Kidney tubule cell (primary cell): ENCODE measurements at places on chromosomes 12 and 14.

DNA sequence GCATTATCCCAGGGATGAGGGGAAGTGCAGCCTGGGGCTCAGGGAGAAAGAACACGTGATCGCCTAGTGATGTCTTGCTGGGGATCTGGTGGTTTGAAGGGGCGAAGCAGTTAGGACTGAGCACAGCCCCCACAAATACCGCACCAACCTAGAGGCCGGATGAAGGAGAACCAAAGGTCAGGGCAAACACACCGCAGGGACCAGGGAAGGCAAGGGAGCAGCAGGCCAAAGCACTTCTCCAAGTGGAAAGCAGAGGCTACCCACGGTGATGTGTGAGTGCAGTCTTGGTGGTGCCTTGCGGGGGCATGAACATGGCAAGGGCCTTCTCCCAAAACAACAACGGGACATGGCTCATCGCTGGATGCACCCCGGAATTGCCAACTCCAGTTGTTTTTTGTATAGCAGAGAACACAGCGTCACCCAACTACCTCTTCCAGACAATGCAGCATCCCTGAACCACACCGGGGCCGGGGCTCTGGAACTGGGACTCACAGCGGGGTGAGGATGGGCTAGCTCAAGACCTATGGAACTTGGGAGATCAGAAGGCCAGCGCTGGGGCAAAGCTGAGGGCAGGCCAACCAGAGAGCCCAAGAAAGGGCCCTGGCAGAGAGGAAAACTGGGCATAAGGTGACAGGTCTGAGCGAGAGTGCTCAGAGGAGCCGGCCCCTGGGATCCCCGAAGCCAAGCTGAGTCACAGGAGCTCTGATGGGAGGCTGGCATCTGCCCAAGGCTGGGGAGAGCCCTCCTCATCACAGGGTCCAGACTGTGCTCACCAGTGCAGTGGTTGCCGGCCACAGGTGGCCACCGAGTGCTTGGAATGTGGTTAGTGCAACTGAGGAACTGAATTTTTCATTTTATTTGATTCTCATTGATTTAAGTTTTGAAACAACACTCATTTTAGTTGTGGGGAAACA is 11.1 kb downstream of the GALNT16 start:
- peak; percentile 47 for DNase-seq

GRCh38 chr12:68622250-68622649 is 11.6 kb downstream of the RAP1B start:
- no peak for DNase-seq

DNA sequence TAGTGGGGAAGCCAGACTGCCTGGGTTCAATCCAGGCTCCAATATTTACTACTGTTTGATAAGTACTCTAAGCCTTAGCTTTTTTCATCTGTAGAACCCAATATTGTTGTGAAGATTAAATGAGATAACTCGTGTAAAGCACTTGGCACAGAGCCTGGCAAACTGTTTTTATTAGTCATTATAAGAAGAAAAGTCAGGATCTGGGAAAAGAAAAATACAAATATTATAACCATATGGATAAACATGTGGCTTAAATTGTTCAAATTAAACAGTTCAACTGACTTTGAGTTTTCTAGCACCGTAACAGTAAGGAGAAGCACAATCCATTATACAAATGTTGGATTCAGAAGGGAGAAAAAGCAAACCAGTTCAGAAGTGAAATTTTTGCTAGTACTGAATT is 22.0 kb upstream of the CDK17 start:
- no peak for DNase-seq

- DNase-seq = peak; percentile 93
Observed at GRCh38 chr14:59278111-59278510, 89.6 kb downstream of the DAAM1 start.

DNA sequence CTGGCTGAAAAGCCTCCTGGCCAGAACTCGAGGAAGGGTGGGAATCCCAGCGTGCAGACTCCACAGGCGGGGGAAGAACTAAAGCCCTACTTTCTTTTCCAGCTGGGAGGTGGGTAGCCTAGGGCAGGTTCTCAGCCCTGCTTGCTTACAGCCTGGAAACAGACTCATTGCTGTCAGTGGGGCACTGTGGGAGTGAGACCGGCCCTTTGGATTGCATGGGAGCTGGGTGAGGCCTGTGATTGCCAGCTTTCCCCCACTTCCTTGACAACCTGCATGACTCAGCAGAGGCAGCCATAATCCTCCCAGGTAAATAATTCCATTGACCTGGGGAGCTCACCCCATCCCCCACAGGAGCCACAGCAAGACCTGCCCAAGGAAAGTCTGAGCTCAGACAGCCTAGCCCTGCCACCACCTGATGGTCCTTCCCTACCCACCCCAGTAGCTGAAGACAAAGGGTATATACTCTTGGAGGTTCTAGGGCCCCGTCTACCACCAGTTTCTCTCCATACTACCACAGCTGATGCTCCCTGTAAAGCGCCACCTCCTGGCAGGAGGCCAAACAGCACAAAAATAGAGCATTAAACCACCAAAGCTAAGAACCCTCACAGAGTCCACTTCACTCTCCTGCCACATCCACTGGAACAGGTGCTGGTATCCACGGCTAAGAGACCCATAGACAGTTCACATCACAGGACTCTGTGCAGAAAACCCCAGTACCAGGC is 294.1 kb downstream of the SEC23A start:
- DNase-seq = peak; percentile 64

DNA sequence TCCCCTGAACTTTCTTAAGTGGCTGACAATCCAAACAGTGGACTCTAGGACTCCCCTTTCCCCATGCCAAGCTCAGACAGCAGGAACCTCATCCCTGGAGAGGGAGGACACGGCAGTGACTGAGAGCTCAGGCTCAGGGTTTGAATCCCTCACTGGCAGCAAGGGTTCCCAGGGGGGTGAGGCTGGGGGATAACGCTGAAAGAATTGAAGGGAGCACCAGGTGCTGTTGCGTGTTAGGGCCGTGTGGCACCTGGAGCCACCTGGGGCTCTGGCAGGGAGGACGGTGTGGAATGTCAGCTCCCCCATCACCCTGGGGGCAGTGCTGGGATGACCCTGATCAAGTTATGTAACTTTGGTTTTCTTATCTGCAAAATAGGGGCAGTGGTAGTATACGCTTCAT is 40.1 kb downstream of the ANO2 start:
- DNase-seq = no peak

GRCh38 chr12:31531893-31532292 is 59.0 kb downstream of the DENND5B start:
- no peak for DNase-seq

DNA sequence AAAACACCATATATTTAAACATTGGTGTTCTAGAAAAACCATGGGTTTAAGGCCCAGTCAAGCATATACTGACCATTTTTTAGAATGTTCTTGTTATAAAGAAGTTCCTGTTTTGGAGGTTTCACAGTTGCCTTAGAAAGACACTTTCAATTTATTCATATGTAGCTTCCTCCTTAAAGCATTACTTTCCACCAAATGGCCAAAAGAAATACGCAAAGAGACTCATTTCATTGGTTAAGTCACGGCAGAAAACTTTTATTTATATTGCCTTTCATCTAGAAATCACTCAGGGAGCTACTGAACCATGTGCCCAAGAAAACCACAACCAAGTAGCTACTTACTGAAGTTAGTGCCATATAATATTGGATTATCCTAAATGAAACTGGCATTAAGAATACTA is 40.0 kb downstream of the MYBPC1 start:
- DNase-seq = no peak

GRCh38 chr12:80490329-80490728 is 46.3 kb downstream of the PTPRQ start:
- DNase-seq = peak; percentile 25

DNA sequence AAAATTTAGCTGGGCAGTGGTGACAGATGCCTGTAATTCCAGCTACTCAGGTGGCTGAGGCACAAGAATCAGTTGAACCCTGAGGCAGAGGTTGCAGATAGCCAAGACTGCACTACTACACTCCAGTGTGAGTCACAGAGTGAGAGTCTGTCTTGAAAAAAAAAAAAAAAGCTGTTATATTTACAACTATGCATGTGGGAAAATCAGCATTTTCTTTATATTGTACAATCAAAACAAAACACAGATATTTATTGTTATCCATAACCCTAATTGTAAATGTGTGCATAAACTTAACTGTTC is 12.5 kb downstream of the C1R start:
- DNase-seq = peak; percentile 49

DNA sequence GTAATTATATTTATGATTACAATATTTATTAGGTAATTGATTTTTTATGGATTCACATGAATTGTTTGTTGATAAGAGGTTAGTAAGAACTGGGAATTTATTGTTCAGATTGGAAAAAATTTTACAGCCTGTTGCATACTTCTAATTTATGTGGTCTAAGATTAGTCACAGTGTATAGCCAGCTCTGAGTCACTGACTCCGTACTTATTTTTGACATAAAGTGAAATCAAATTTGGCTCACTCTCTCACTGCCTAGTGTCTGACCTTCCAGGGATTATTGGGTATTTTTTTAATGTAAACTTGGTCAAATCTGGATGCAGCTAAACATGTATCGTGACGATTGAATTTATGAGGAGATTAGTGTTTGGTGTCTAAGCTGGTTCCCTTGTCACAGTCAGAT is 109.3 kb downstream of the PTPRQ start:
- peak; percentile 65 for DNase-seq

DNA sequence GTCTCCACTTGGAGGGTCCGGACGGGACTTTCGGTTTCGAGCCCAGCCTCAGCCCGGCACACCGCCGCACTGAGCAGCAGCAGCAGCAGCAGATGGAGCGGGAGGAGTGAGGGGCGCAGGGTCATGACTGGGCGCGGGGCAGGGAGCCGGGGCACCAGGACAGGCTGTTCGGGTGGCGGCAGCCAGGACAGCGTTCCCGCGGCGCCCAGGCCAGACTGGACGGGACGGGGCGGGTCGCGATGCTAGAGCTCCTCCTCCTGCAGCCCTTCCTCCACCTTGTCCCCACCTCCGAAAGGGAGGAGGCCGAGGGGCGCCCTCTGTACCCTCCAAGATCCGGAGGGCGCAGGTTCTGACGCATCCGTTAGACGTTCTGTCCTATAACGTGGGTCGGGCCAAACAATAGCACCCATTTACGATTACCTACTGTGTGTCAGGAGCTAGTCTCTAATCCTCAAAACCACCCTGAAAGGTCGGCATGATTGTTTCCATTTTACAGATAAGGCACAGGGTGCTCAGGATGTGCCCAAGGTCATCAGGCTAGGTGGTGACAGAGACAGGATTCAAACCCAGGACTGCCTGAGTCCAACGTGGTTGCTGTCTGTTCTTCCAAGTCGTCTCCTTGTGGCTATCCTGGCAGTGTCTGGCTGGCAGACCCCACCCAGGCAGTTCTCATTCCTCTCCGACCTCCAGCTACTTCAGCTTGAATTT is at the start of gene FKBP11:
FKBP11 (minus strand) TSS at position 189 of the 708 bp plus-strand sequence; CDS start at position 125, 64 bp downstream.
- peak; percentile 30 for DNase-seq

DNA sequence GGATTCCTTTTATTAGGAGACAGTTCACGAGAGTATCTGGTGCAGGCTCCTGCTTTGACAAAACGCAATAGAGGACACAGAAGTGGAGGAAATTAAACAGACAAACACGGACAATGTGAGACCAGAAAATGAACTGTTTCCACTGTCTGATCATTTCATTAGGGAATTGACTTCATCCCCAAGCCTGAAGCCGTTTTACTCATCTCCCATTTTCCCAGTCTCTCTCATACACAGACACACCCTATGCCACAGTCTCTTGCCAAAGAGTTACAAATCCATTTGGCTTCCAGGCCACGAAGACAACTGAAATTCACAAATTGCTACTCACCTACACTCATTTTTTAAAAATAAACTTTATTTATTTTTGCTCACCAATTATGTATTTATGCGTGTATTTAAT is 1087.8 kb upstream of the TMEM132C start:
- no peak for DNase-seq

DNA sequence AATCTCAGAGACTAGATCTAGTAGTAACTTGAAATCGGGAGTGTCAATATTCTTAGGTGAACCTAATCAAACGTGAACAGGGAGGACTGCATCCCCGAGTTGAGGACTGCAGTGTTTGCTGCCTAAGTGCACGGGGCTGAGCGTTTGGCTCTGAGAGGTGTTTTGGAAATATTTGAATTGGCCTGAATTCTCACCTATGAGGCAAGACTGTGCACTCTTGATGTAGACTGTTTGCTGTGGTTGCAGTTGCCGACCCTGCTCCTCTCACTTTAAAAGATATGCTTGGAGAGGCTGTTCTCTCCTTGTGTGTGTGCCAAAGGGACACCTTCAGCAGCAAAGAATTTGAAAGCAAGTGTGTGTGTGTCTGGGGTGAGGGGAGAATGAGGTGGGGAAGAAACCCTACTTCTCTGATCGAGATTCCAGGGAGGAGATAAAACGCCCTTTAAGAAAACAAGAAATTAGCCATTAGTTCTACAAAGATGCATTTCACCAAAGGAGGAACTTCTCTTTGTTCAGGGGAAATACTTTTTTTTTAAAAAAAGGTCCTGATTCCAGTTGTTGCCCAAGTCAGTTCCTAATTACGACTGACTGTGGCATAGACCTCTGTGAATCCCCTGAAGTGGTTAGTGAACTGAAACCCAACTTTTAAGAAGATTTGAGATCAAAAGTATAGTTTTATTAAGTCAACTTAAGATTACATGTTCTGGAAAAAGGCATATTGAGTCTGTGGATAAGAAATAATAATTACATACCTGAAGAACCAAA is 106.6 kb downstream of the DYRK2 start:
- DNase-seq = no peak

DNA sequence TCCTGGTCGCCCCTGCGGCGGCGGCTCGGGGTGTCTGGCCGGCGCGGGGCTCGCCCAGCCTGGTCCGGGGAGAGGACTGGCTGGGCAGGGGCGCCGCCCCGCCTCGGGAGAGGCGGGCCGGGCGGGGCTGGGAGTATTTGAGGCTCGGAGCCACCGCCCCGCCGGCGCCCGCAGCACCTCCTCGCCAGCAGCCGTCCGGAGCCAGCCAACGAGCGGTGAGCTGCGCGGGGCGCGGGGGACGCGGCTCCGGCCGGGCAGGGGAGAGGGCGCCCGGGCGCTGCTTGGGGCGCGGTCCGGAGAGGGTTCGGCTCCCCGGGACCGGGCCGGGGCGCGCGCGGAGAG is at the start of gene LGALS3:
LGALS3 (plus strand) TSS at position 167 of the 342 bp plus-strand sequence. CDS start 8,122 bp downstream, outside the sequence.
- peak; percentile 73 for DNase-seq

- peak; percentile 33 for DNase-seq
Observed at GRCh38 chr12:66885115-66885875, 206.4 kb upstream of the GRIP1 start.

GRCh38 chr12:128612150-128612850 is 211.5 kb downstream of the SLC15A4 start:
- no peak for DNase-seq

GRCh38 chr14:77009014-77009413 is 19.5 kb downstream of the IRF2BPL start:
- no peak for DNase-seq

DNA sequence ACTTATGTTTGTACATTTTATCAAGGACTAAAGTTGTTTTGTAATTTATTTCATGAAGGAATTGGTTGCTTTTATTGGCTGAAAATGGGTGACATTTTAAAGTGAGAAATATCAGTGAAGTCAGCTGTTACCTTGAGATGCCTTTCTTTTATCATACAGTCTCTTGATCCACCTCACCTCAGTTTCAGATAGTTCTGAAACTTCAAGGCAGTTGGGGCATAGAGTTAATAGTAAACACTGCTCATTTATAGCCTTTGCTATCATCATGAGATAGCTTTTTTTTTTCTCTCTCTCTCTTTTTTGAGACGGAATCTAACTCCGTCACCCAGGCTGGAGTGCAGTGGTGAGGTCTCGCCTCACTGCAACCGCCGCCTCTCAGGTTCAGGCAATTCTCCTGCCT is 76.7 kb downstream of the MON2 start:
- DNase-seq = no peak
